ENCODE measurements at places on chromosomes 2 and 18.

DNA sequence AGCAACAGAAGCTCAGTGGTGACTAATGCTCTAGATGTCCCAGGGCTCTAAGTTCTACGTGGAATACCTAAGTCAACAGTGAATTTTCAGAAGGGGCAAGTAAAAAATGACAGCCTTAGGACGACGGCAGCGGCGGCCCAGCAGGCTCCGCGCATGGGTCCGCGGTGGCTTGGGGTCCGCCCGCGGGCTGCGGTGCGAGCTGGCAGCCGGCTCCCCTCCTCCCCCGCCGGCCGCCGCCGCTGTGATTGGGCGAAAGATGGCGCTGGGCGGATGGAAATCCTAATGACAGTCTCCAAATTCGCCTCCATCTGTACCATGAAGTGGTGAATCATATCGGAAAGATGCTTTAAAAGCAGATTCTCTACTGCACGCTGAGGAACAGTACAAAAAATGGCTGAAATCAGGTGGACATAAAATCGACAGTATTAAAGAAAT is 74.7 kb downstream of the HNRNPLL start:
- DNase-seq = peak; percentile 36

DNA sequence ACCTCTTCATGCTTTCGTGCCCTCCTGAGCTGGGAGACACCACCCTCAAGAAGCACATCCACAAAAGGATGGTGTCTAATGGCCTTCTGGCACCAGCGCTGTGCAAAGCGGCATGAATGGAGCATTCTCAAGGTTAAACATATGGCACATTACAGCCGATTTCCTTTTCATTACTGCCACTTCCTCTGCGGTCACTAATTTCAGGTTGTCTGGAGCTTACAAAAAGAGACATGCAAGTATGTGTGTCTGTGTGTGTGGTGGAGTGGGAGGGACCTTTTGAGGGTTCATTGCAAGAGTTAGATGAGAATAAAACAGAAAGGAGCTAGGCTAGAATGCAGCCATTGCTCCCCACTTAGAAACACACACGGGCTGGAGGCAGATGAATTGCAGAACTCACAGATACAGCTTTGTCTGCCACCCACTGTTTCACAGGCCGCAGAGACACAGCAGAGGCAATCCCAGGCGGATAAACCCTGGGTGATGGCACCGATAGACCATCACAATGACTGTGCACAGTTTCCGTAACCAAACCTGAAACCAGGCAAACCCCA is 76.0 kb downstream of the TGIF1 start:
- no peak for DNase-seq

- DNase-seq = no peak
Measured at GRCh38 chr2:43107679-43108078, 118.7 kb downstream of the ZFP36L2 start.

DNA sequence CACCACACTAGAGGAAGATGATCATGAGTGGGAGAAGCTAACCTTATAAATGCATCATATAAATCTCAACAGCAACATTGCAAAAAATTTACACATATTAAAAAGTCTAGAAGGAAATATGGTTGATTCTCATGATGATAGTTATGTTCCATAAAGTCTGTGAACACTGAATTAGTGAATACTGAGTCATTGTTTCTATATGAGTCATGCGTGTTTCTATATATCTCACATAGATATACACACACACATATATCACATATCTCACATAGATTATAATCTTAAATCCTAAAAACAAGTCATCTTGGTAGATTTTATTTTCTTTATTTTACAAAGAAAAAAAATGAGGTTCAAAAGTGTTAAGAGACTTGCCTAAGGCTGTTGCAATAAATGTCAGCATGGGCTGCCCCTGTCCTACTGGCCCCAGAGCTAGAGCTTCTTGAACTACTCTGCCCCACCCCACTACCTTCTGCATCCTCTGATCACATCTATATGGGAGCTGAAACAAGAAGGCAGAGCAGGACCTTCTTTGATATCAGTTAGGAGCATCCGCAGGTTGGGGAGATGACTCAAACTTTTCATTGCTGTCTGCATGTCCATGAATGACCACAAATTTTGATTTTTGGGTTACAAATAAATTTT is 81.8 kb upstream of the ADAM23 start:
- no peak for DNase-seq

DNA sequence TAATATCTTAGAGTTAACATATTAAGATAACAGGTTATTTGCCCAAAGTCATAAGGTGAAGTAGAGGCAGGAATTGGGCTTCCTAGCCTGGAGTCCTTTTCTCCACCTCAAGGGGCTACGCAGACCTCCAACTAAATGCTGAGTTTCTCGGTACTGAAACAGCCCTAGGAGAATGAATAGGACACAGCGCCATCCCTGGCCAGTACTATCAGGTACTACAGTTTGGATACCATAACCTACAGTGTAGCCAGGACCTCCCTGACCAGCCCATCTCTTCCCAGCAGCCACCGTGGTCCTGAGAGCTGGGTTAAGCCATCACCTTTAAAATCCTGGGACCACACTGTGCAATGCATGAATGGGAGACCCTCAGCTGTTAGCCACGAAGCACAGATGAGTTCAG is 15.7 kb downstream of the CASP8 start:
- DNase-seq = no peak

- DNase-seq = no peak
Measured at GRCh38 chr2:11160731-11161455, 5.6 kb downstream of the SLC66A3 start.

DNA sequence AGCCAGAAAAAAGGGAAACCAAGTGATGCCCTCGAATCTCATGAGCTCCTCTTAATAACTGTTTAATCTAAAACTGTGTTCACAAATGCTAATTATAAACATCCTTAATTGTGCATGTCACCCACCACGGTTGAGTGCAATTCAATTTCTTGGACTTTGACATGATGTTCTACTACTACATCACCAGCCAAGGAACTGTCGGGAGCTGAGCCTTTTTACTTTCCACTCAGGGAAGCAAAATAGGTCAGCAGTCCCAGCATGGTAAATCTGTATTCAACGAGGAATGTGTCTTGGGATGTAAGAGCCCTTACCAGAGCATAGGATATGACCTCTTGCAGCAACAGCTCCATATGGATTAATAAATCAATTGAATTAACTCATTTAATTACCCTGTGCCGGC is 20.8 kb upstream of the REG3G start:
- DNase-seq = no peak

GRCh38 chr2:201182650-201183364 is at the start of gene CASP10:
Gene CASP10, plus strand, starts transcription at chr2:201183141. Its CDS starts 2,637 bp downstream, at chr2:201185778.
- DNase-seq = peak; percentile 94

- peak; percentile 42 for DNase-seq
Measured at GRCh38 chr2:46690825-46691224, 211.5 kb downstream of the TMEM247 start.

- DNase-seq = peak; percentile 41
Measured at GRCh38 chr2:39571111-39571731, 94.5 kb upstream of the TMEM178A start.

- DNase-seq = peak; percentile 15
Measured at GRCh38 chr2:200454927-200455801, 54.7 kb downstream of the KCTD18 start.

DNA sequence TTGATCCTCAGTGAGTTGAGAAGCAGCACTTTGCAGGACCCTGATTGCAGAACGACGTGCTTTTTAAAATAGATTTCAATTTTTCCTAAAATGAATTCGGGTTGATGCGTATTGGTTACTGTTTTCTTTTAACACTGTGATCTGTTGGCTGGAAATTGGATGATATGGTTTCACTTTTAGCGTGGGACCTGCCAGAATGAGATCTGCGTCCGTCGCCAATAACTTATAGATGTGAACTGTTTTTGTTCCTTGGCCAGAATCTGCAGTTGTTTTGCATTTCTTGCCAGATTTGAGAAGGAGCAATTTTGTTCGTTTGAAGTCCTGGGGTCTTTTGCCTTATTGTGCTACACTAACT is 703 bp downstream of the UGGT1 start:
- DNase-seq = no peak

DNA sequence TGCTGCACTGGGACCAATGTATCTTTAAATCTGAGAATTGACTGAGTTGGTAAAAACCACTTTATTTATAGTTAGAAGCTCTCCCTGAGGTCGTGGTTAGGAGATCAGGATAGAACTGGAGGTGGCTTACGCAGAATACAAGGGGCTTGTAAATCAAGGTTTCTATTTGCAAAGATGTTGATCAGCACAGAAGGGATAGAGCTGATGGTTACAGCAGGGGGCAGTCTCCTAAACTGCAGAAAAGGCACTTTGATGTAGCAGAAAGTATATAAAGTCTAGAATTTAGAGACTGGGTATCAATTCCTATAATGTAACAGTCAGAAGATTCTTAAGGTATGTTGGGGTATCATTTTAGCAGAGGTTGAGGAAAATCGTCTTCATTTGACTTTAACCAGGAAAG is 25.2 kb upstream of the ACVR1 start:
- no peak for DNase-seq

DNA sequence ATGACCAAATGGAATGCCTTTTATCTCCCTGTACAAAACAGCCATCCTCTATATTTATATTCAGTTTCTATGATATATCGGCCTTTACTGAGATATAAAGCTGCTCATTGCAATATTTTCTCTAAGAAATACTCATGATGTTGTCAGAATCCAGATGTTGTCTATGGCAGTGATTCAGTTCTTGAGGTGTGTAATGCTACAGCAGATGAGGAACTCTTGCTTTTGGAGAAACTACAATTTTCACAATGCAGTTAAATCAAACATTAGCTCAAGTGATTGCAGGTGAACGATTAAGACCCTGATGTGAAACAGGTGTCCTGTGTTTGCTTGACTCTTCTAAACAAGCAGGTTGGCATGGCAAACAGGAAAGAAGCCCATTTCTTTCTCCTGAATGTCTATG is 256.2 kb upstream of the CDH20 start:
- no peak for DNase-seq

- no peak for DNase-seq
Measured at GRCh38 chr2:184174493-184175104, 423.7 kb upstream of the ZNF804A start.

DNA sequence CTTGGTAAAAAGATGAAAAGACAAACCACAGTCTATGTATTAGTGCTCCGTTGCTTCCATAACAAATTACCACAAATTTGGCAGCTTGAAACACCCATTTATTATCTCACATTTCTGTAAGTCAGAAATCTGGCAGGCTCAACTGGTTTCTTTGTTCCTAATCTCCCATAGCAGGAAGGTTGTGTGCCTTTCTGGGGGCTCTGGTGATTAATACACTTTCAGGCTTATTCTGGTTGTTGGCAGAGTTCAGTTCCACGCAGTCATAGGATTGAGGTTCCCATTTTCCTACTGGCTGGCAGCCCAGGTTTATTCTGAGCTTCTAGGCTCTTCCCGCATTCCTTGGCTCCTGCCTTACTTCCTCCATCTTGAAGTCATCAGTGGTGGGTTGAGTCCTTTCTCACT is 189.3 kb downstream of the ANAPC1 start:
- DNase-seq = no peak

GRCh38 chr2:143150287-143150686 is 21.1 kb downstream of the ARHGAP15 start:
- DNase-seq = no peak

GRCh38 chr18:58603375-58604067 is 25.4 kb downstream of the ALPK2 start:
- DNase-seq = no peak

- no peak for DNase-seq
Measured at GRCh38 chr2:134333646-134334189, 79.8 kb downstream of the MGAT5 start.

GRCh38 chr2:36376992-36377738 is 21.6 kb downstream of the CRIM1 start:
- no peak for DNase-seq

- DNase-seq = no peak
Measured at GRCh38 chr2:197215748-197216360, 94.7 kb downstream of the ANKRD44 start.

- no peak for DNase-seq
Measured at GRCh38 chr2:88808083-88808482, 116.6 kb downstream of the RPIA start.

GRCh38 chr2:64319896-64320295 is 134.1 kb upstream of the LGALSL start:
- no peak for DNase-seq

DNA sequence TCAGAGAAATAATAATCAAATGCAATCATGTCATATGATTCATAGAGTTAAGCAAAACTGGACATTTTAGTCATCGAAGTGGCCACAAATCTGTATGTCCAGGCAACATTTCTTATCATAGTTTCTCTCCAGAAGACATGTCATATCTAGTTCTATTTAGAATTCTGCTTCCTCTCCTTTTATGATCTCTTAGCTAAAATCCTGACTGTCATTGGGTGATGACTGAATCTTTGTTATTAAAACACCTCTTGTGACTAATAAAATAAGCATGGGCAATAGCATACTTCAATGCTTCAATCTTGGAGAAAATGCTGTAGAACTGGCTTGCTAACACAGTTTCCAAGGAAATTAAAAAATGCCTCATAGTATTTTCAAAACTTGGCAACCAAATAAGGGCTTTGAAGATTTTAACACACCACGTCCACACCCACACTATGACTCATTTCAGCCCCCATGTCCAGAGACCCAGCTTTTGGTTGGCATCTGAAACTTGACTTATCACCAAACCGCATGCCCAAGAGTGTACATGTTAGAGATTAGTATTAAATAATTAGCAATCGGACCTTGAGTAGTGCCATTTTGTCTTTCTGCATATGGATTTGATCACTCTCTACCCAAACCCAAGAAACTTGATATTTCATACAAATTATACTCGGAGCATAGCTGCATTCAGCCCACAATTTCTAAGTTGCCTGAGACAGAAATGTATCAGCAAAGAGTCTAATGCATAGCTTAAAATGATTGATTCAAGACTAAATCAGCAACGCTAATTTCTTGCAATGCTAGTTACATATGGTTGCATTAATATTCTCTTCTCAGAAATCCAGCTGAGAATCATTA is 106.5 kb upstream of the ETAA1 start:
- DNase-seq = no peak

- DNase-seq = no peak
Measured at GRCh38 chr2:182422864-182423263, 4.0 kb downstream of the PDE1A start.

All from HepG2 (cell line).